ENCODE measurements at places on chromosomes 4 and X.
A peak's percentile ranks its signal among the peaks of the same experiment; 100 is the strongest.

- DNase-seq: no peak
Observed at GRCh38 chr4:72984351-72984750, 85.2 kb downstream of the COX18 start.

DNA sequence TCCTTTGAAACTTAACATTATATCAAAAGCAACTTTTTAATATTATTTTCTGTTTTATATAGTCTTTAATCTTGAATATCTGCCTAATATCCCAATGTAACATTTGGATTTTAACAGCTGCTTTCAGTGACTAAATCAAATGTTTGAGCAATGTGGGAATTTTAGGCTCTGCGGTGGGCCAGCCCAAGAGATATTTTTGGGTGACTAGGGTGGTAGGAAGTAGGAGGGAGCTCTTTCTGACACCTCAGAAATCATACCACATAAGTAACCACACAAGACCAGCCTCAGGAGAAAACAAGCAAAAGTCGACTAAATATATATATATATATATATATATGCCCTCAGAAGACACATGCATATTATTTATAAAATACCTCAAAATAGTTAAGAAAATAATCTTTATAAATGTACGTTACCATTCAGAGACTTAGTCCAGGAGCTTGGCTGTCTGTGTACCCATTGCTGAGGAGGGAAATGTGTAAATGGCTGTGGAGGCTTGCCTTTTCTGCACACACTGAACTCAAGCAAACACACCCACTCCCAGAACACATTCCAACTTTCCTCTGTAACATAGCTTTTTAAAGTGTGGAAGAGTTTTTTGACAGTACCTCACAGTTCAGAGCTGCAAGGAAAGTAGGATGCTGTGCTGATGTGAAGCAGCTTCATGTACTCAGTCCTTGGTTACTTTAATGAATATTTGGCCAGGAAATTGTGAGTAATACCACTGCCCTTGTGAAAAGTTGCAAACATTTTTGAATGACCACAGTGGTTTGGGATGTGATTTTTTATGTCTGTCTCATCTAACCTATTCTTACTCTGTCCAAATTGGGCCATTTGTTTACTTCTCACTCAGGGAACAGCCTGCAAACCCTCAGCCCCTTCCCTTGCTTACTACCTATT, at the start of gene RTL3:
Gene RTL3 (minus strand): TSS at position 484 of the 900 bp plus-strand sequence. CDS start 908 bp downstream, outside the sequence.
- DNase-seq: peak; percentile 91

DNA sequence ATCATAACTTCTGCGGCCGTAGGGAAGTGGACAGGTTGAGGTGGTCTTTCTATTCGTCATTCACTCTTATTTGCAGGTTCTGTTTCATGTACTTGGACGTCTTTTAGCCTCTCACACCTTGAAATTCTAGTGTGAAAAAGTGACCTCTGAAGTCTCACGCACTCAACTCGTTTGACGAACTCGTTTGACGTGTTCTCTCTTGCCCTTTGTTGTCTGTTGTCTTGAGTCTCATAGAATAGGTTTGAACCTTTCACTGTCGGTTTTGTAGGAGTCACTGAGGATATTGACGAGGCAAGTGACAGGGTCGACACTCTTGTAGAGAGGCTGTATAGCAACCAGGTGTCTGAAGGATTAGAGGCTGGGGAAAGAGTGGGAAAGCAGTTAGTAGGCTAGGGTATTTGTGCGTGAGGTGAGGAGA, 1.1 kb upstream of the PGRMC2 start:
- DNase-seq: peak; percentile 18

DNA sequence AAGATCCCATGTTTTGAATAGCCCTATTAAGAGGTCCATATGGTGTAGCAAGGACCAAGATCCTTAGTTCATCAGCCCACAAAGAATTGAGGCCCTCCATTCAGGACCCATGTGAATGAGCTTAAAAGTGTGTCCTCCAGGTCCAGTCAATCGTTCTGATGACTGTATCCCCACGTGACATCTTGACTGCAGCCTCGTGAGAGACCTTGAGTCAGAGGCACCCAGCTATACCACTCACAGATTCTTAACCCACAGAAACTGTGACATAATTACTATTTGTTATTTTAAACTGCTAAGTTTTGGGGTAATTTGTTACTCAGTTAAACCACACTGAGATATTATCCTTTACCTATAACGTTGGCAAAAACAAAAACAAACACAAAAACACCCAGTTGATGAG, 62.4 kb downstream of the ZNF182 start:
- no peak for DNase-seq

- DNase-seq: peak; percentile 21
Observed at GRCh38 chr4:126028876-126029275, 714.1 kb downstream of the FAT4 start.

GRCh38 chrX:55874807-55875206, 157.3 kb downstream of the RRAGB start:
- no peak for DNase-seq

GRCh38 chr4:146059151-146059550, 116.4 kb upstream of the LSM6 start:
- no peak for DNase-seq

DNA sequence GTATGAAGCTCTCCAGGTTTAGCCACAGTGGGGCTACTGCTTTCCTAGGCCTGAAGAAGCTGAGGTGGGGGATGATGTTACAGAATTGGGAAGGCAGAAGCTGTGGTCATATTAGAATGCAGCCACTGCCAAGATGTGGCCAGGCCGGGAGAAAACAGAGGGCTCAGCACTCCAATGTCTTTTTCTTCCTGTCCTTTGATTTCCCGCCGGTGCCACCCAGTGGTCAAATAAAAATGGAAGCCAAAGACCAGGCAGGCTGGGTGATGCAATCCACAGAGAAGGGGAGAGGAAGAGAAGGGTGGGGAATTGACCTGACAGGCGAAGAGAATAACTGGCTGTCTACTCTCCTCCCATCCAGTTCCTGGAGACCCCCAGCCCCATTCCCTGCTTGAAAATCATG, 94.9 kb upstream of the SHISA3 start:
- DNase-seq: peak; percentile 29

GRCh38 chr4:82594456-82594855, 32.7 kb upstream of the TMEM150C start:
- DNase-seq: peak; percentile 9

DNA sequence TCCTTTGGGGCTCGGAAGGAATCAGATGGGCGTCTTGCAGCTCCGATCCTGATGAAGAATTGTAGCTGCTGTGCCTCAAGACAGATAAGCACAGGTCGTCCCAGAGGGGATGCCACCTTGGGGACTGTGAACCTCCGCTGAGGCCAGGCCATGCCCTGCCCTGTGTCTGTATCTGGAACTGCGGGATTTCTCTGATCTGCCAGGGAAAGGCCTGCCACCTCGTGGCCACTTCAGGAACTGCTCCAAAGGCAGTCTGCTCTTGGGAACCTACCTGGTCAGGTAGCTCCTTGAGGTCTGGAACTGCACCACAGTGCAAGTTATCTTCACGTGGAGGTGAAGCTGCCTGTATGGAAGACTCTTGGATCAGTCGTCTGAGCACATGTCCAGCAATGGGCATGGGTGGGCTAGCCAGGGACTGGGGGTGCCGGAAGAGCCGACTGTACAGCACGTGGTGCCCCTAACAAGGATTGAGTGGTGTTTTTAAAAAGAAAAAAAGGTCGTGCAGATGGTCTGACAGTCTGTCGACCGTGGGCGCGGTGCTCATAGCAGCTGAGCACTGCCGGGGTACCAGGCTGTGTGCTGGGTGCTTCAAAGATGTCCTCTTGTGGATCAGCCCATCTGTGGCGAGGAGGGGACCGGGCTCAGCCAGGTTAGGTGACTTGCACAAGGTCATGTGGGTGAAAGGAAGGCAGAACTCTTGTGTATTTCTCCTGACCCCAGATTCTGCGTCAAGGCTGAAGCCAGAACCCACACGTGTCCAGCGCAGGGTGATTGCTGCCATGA, 3.1 kb upstream of the GRPEL1 start:
- DNase-seq: peak; percentile 57

- DNase-seq: peak; percentile 8
Observed at GRCh38 chrX:108313669-108314068, 124.6 kb downstream of the COL4A6 start.

DNA sequence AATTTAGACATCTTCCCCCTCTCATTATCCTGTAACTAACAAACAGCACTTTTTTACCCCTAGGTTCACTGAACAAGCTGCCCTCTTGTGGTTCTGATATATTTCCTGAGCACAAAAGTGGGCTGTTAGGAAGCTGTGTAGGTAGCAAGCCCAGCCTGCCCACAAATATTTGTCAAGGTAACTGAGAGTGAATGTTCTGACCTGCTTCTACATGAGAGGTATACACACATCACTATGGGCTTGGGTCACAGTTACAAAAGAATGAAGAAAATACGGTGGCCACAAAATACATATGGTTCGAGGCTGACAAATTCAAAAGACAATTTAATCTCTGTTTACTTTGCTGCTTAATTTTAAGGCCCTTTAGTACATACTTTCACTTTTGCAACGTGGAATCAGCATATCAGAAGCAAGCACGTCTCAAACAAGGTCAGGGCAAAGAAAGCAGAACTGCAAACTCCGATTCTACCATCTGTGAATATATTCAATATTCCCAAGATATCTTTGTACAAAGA, 78.7 kb downstream of the RBM47 start:
- DNase-seq: peak; percentile 29

- no peak for DNase-seq
Observed at GRCh38 chr4:41334182-41334581, 77.5 kb downstream of the UCHL1 start.

GRCh38 chr4:14364953-14365536, 637.2 kb upstream of the CPEB2 start:
- DNase-seq: no peak

DNA sequence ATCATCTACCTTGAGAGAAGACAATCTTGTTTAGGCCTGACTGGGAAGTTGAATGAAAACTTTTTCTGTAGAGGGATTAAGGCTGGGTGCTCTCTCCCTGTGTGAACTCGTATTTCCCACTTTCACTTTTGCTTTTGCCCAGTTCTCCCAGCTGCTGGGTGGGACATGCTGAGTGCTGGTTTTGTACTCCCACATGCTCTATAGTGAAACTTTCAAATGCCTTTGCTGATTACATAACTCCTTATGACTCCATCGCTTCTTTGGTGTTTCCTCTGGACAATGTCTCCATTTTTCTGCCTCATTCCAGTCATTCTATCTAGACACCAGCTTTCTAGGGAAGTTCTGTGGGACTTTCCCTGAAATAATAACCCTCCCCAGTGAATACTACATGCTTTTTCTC, 100.5 kb downstream of the CLNK start:
- DNase-seq: peak; percentile 82

DNA sequence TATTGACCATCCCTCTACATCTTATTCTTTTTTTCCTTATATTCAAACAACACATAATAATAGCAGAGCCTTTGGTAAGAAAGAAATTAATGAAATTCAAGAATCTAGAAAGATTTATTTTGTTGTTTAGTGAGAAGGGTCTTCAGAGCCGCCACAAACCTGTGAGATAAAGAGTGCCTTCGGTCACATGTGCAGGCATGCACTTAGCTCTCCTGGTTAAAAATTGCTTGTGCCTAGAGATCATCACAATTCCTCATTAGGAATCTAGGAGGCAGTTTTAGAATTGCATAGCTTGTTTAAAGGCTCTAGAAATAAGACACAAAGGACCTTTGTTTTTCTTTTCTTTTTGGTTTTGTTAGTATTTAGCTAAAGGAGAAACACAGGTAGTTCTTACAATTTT, 1948.4 kb upstream of the IGFBP7 start:
- DNase-seq: no peak

GRCh38 chrX:155028877-155029291, 2.2 kb downstream of the FUNDC2 start:
- DNase-seq: peak; percentile 18

- DNase-seq: peak; percentile 55
Observed at GRCh38 chr4:102299354-102300107, 45.8 kb downstream of the SLC39A8 start.

DNA sequence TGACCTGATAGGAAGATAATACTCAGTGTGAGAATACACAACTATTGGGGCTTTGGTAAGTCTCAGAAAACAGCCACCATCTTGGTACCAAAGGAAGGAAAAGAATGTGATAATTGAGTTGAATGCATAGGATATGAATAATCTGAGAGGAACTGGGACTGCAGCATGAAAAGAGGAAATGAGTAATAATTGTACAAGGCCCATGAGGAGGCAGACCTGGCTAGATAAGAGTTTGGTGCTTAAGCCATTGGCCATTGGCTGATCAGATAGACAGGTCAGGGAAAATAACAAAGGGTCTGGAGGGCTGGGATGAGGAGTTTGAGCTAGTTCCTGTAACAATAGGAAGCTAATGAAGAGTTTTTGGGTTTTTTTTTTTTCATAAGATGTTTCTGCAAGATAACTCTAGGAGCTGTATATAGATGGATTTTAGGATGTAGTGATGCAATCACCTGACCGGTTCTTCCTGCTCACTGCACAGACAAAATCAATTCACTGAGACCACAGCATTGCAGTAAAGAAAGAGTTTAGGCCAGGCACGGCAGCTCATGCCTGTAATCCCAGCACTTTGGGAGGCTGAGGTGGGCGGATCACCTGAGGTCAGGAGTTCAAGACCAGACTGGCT, 5.3 kb upstream of the TRMT2B start:
- peak; percentile 62 for DNase-seq

Data from fibroblast of upper back skin (primary cell).